ENCODE measurements at places on chromosomes 7 and 10. TPM values are rescaled to one million over a fixed set of nuclear protein-coding genes. Genes with fewer than 3 reads are reported as not detected.
A peak's percentile ranks its signal among the peaks of the same experiment; 100 is the strongest.

GRCh38 chr7:106223156-106223555 is 61.6 kb downstream of the NAMPT start:
- no peaks in the 10 kb centered on the region for H3K4me1 ChIP-seq
- H3K27ac ChIP-seq: no peak overlapping the region
- no peaks in the 10 kb centered on the region for H3K27me3 ChIP-seq
- no peak overlapping the region for H3K4me3 ChIP-seq
- H3K36me3 ChIP-seq: no peaks in the 10 kb centered on the region

GRCh38 chr7:24685708-24686107 is 71.6 kb downstream of the GSDME start:
- no peak for DNase-seq
- H3K4me1 ChIP-seq: no peaks in the 10 kb centered on the region
- H3K36me3 ChIP-seq: no peaks in the 10 kb centered on the region
- H3K27me3 ChIP-seq: no peaks in the 10 kb centered on the region
- H3K4me3 ChIP-seq: no peak overlapping the region

DNA sequence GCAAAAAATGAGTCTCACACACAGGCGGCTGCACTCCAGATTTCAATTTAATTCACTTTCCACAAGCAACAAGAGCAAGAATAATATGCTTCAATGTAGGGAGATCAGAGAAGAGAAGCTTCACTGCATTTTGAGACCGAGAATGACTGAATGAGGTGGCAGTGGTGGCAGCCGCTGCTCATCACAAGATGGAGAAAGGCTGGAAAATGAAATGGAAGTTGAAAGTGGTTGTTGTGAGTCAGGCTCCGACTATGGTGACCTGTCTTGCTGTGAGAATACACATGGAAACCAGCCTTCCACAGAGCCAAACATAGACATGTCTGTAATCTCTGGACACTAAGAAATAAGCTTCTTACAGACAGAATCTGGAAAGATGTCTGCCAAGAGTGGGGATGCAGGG is 499.6 kb upstream of the LRRN3 start:
- no peaks in the 10 kb centered on the region for H3K4me1 ChIP-seq
- no peak for DNase-seq
- H3K27me3 ChIP-seq: no peaks in the 10 kb centered on the region
- no peak overlapping the region for H3K27ac ChIP-seq
- no peak overlapping the region for H3K4me3 ChIP-seq

DNA sequence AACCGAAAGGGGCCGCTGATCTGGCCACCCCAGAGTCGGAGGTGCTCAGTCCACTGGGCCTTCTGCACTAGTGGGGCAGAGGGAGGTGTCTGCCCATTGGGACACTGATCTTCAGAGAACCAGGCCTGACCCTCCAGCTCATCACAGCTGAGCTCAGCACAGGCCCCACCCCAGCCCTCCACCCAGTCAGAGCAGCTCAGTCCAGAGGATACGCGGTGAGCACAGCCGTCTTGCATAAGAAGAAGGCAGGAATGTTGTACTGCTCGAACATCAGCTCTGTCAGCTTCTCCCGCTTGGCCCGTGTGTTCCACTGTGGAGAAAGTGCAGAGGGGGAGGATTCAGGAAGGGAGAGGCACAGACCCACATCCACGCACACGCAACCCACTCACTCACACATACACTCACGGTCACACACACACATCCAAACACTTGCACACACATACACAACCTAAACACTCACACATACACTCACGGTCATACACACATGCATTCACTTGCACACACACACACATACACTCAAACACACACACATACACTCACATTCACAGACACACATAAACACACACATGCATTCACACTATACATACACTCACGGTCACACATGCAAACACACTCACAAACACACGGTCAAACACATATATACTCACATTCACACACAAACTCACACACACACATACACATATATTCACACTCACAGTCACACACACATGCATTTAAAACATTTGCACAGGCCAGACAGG is 6.3 kb downstream of the ACTL6B start:
- H3K36me3 ChIP-seq: no peaks in the 10 kb centered on the region
- H3K4me3 ChIP-seq: no peak overlapping the region
- DNase-seq: no peak

- H3K4me1 ChIP-seq: peaks cover 7% of the 10 kb centered on the region
- H3K36me3 ChIP-seq: no peaks in the 10 kb centered on the region
- H3K27ac ChIP-seq: no peak overlapping the region
- peak; percentile 82 for DNase-seq
- no peaks in the 10 kb centered on the region for H3K27me3 ChIP-seq
Measured at GRCh38 chr10:117007080-117007479, 2.1 kb upstream of the SHTN1 start.

DNA sequence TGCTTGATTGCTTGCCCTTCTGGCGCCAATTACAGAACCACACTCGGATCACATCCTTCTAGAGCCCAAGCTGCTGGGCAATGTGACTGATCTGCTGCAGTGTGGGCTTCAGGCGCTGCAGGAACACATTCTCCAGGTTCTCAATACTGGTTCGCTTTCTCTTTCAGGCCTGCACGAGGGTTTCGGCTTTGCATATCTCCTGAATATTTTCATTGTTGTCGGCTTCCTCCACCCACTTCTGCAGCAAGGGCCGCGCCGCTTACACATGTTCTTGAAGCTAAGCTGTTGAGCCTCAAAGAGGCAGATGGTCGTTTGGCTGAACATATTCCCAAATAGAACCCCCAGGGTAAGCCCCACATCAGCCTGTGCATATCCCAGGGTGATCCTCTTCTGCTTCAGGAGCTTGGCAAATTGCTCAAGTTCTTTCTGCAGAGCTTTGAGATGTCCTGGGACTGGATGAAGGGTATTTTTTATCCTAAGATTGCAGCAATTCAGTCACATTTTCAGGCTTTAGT is 64.6 kb downstream of the HERC4 start:
- peaks cover 24% of the 10 kb centered on the region for H3K36me3 ChIP-seq
- no peak overlapping the region for H3K4me3 ChIP-seq
- H3K27me3 ChIP-seq: no peaks in the 10 kb centered on the region
- no peak for DNase-seq
- H3K4me1 ChIP-seq: no peaks in the 10 kb centered on the region

DNA sequence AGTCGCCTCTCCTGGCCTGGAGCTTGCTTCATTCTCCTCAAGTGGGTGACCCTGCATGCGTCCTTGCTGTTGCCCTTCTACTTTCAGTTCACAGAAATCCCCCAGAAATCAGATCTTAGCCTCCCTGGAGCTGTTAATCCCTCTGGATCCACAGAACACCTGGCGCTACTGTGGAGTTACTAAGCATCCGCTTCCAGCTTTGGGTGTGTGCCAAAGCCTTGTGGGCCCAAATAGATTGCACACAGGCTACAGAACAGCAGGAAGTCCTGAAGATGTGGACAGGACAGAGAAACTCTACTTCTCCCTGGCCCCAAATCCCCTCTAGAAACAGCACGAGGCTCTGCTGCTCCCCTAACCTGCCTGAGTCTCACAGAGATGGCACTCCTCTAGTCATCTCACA is 36.6 kb upstream of the PDLIM1 start:
- DNase-seq: peak; percentile 35
- no peak overlapping the region for H3K27ac ChIP-seq
- no peaks in the 10 kb centered on the region for H3K27me3 ChIP-seq
- H3K4me3 ChIP-seq: no peak overlapping the region

DNA sequence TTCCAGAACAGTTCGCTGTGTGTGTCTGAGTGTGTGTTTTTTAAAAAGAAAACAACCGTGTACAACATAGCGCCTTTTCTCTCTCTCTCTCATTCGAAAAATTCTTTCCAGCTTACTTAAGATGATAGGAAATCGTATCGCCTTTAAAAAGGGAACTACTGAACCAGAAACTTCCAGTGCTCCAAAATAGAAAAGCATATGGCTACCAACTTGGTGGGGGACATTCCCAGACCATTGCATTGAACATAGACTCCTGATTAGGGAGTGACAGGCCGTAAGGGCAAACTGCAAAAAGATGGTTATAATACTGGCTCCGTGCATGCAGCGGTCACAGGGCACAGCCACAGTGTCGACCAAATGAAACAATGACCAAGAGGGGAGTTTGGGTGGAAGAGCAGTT is 94.4 kb upstream of the FGFR2 start:
- DNase-seq: no peak
- H3K27ac ChIP-seq: no peak overlapping the region
- no peaks in the 10 kb centered on the region for H3K27me3 ChIP-seq
- no peak overlapping the region for H3K4me3 ChIP-seq
- H3K4me1 ChIP-seq: no peaks in the 10 kb centered on the region

DNA sequence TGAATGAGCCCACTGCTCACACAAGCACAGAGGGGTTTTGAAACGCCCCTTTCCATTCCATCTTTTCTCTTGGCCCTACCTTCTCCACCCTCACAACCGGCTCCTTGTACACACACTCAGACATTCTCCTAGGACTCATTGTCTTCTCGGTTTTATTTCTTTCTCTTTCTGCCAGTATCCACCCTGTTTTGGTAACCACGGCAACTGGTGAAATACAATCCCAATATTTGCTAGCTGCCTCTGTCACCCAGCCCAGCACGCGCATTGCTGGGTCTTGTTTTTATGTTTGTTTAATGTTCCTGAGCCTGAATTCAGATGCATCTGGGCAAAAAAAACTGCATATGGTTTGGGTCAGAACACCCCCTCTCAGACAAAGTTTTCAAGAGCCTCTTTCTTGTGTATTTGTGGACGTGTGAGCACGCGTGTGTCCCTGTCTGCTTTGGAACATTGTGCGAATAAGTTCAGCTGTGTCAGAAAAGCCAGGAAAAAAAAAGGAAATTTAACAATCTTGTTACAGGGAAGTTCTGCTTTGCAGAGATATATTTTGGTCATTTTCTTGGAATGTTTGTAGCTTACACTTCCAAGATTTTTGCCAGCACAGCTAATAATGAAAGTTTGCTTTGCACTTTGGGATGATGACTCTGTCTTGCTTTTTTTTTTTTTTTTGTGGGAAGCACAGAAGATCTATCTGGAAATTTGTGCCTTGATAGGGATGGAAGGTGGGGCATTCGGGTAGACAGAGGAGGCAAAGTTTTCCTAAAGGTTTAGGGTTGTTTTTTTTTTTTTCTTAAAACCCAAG is 225.9 kb downstream of the TRIL start:
- H3K27ac ChIP-seq: no peak overlapping the region
- DNase-seq: peak; percentile 56
- H3K4me1 ChIP-seq: peaks cover 18% of the 10 kb centered on the region
- peak overlapping the region; percentile 2 for H3K4me3 ChIP-seq
- no peaks in the 10 kb centered on the region for H3K27me3 ChIP-seq
- no peaks in the 10 kb centered on the region for H3K36me3 ChIP-seq

- no peaks in the 10 kb centered on the region for H3K4me1 ChIP-seq
- H3K36me3 ChIP-seq: no peaks in the 10 kb centered on the region
- no peak for DNase-seq
- no peaks in the 10 kb centered on the region for H3K27me3 ChIP-seq
- H3K4me3 ChIP-seq: no peak overlapping the region
Measured at GRCh38 chr7:51263631-51264484, 52.8 kb downstream of the COBL start.

DNA sequence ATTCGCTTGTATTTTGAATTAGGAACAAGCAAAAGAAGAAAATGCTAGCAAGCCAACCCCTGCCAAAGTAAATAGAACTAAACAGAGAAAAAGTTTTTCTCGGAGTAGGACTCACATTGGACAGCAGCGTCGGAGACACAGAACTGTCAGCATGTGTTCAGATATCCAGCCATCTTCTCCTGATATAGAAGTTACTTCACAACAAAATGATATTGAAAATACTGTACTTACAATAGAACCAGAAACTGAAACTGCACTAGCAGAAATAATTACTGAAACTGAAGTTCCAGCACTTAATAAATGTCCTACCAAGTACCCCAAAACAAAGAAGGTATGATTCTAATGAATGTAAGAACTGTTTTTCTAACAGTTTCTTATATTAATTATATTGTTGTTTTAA is 87.9 kb downstream of the KMT2E start:
- H3K27ac ChIP-seq: no peak overlapping the region
- no peak for DNase-seq
- peaks cover 29% of the 10 kb centered on the region for H3K36me3 ChIP-seq
- H3K27me3 ChIP-seq: no peaks in the 10 kb centered on the region
- H3K4me1 ChIP-seq: peaks cover 9% of the 10 kb centered on the region
- no peak overlapping the region for H3K4me3 ChIP-seq

DNA sequence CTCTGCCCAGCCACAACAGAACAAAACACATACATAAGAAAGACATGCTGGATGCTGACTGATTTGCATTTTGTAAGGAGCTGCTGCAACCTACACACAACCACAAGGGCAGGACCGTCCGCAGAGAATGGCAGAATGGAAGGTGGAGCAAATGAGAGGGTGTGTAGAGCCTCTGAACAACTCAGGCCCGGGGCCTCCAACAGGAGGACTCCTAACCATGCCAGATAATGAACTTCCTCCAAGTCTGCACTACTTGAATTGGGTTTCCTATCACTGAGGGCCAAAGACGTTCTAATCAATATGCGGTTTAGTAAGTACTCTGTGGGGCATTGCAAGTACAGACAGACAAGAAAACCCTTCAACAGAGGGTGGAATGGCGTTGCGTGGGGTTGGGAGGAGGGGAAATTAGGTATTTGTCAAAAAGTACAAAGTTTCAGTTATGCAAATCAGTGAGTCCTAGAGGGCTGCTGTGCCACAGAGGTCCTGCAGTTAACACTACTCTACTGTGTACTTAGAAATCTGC is 14.6 kb downstream of the VOPP1 start:
- H3K27ac ChIP-seq: no peak overlapping the region
- H3K4me3 ChIP-seq: no peak overlapping the region
- DNase-seq: no peak
- peaks cover 31% of the 10 kb centered on the region for H3K4me1 ChIP-seq

DNA sequence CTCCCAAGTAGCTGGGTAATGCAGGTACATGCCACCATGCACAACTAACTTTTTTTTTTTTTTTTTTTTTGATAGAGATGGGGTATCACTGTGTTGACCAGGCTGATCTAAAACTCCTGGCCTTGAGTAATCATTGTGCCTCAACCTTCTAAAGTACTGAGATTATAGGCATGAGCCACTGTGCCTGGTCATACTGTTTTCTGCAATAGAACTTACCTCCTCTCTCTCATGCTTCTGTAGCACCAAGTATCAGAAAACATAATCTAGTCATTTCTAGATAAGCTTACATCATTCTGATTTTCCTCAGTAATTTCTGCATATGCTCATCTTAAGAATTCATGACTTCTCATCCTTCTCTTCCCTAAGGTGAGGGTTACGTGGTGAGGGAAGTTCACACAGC is 210.0 kb downstream of the IMMP2L start:
- no peak overlapping the region for H3K4me3 ChIP-seq
- no peaks in the 10 kb centered on the region for H3K27me3 ChIP-seq
- H3K36me3 ChIP-seq: no peaks in the 10 kb centered on the region

DNA sequence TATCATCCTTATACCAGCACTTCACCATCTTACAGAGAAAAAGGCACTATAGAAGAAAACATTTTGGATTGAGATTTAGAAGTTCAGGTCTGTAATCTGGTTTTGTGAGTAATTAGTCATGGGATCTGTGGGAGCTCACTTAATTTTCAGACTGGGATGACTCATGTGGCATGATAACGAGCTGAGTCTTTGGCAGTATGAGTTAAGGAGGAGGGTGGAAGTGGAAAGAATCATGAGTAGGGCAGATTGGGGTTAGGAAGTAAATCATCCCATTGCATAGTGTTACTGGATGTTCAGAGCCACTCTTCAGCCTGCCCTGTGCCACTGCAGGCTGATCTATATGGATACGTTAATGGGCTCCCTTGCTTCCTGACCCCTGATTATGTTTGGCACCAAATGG is 64.9 kb downstream of the ZNF92 start:
- peak overlapping the region; percentile 47 for H3K27ac ChIP-seq
- no peaks in the 10 kb centered on the region for H3K27me3 ChIP-seq
- DNase-seq: peak; percentile 96
- peaks cover 25% of the 10 kb centered on the region for H3K4me1 ChIP-seq

The GNAT3 gene
- not detected for total RNA-seq

The NKX1-2 gene
- 0.07 TPM for total RNA-seq

The TUBB8 gene
- total RNA-seq: not detected

The ATP6V0E2 gene
- 14.2 TPM for total RNA-seq

The CPN1 gene
- not detected for total RNA-seq

The CRYGN gene
- not detected for total RNA-seq

The CRHR2 gene
- total RNA-seq: not detected

The IL6 gene
- total RNA-seq: 2.5 TPM

The EPDR1 gene
- 23.6 TPM for total RNA-seq

Measured in astrocyte (in vitro differentiated cells and primary cell).